Naive thymus-derived CD4-positive, alpha-beta T cell (primary cell): ENCODE measurements at places on chromosomes 2 and 18.

DNA sequence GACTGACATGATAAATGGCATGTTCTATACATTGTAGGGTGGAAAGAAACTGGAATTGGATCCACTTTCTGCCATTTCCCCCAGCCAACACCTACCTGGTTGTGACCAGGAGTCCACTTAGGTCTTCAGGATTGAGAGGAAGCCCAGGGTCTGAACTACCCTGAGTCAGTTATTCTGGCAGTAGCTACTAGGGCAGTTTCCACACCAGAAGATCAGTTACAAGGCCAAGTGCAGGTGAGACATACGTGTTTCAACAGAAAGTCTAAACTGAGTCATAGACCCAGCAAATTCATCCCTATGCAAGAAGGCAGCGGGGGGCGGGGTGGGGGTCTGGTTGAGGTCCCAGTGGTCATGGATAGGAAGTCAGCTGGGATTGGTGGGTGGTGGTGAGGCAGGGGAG lies 21.9 kb downstream of the ANTXR1 start:
- no peak for DNase-seq

GRCh38 chr2:16216558-16216945 lies 276.2 kb downstream of the MYCN start:
- no peak for DNase-seq

DNA sequence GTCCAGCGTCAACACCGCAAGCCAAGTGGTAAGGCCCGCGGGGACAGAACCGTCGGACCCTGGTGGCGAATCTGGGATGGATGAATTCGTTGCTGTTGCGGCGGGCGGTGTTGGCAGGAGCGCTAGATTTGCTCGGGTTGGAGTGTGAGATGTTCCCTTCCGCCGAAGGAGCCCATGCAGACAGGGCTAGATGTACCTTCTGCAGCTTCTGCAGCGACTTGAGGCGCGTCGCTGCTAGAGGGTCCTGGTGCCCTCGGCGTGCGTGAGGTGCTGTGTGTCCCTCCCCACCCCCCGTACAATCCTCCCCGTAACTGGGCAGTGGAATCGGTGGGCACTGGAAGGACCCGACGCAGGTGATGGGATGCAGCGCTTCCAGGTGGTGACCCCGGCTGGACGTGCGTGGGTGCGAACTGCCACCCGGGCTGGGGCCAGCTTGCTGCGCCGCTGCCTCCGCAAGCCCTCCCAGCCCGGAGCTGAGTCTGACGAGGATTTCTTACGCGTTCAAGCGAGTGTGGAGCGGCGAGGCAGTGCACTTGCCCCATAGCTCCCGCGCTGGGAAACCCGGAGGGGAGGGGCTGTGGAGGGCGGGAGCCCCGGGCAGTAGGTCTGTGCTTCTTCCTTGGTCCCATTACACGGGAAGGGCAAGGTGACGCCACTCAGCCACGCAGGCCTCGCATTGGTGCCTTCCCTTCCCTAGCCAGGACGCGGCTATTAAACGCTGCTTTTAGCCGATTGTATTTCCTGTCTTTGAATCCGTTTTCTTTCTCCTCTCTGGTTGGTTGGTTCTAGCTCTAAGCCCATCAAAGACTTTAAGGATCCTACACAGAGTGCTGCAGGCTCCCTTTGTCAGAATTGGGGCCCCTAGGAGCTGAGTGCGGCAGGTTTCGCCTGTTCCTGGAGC lies 34.2 kb downstream of the CHRNA1 start:
- DNase-seq, result peak; percentile 44

DNA sequence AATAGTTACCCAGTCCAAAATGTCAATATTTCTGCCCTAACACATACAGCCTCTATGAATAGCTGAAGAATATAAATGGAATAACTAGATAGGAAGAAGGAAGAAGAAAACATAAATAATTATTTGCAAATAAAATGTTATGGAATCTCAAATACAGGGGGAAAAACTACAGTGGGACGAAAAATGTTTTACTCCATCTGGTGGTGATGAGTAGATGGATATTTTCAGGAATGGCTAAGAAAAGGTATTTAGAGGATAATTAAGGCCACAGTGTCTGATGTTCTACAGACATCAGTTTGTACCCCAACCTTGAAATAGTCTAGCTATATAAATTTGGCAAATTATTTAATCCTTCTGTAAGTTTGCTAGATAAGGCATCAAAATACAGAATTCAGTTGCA lies 178.1 kb upstream of the FSHR start:
- DNase-seq, result no peak
